Central memory CD4-positive, alpha-beta T cell (primary cell): ENCODE measurements at places on chromosomes 4 and X.

DNA sequence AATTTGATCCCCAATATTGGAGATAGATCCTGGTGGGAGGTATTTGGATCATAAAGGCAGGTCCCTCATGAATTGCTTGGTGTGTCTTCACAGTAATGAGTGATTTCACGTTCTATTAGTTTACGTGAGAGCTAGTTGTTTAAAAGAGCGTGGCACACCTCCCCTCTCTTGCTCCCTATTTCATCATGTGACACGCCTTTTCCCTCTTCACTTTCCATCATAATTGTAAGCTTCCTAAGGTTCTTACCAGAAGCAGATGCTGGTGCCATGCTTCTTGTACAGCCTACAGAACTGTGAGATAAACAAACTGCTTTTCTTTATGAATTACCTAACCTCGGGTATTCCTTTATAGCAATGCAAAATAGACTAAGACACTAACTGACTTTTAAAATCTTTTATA is 34.0 kb upstream of the FMR1 start:
- no peak for DNase-seq

DNA sequence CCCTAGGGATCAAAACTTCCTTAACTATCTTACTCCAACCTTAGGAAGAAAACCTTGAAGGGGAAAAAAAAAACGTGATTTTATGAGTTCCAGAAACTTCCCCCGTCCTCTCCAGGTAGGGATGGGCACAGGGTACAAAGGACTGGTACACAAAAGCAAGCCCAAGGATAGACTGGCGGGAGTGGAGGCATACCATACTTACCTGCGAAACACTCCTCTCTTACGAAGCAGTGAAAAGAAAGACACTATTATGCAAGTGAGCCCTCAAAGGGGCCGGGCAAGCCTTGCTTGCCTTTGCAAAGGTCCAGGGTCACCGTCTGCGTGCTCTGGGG is 651 bp downstream of the TSPAN6 start:
- no peak for DNase-seq

GRCh38 chr4:1019729-1020470 is 8.5 kb downstream of the FGFRL1 start:
- no peak for DNase-seq

DNA sequence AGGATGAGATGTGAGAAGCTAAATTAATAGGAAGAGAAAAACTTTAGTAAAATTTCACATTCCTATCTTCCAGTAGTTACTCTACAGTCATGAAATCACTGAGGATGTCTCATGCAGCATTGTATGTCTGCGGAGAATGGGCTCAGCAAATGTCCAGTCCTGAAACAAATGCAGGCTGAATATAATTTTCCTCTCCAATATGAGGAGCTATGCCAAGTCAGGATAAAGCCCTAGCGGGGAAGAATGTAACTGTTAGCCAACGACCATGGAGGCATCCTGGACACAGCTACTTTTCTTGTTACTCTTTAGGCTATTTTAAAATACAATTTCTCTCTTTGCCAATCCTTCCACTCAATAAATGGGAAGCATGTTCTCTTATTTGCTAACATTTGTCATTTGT is 127.7 kb downstream of the PRKX start:
- no peak for DNase-seq

GRCh38 chrX:121456315-121456714 is 408.9 kb downstream of the GLUD2 start:
- no peak for DNase-seq

- no peak for DNase-seq
Measured at GRCh38 chr4:160299177-160299576, 1196.3 kb downstream of the RAPGEF2 start.

DNA sequence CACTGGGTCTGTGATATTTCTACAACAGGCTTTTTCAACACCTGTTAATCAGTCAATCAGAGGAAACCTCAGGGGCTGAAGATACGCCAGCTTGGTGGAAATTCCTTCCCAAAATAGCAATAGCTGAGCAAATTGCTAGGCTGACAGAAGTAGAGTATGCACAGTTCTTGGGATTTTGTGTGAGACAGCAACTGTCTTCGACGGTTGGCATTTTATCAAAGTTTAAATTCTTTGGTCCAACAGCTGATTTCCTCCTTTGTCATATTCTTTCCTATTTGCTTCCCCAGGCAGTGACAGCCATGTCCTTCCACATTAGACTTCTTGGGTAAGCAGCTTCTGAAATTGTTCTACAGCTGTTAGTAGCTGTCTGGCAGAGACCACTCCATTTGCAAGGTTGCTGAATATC is 8.0 kb upstream of the PALLD start:
- no peak for DNase-seq

GRCh38 chr4:183830438-183830985 is 74.6 kb upstream of the STOX2 start:
- DNase-seq, result no peak

GRCh38 chrX:71493111-71493613 is 39.7 kb upstream of the OGT start:
- DNase-seq, result no peak

DNA sequence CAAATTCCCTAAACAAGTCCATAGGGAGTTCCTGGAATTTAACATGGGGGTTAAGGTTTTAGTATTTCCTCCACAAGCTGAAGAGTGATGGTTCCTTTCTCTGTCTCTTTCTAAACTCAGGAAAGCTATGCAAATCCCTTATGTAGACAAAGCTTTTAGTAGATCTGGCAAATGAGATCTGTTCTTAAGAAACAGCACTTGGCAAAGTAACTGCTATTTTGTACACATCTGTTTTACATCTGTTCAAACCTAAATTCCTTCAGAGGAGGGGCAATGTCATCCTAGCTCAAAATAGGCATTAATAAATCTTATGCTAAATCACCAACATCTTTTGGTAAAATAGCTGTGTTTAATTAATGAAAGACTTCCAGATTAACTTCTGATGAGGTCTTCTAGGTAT is 137.8 kb upstream of the TBC1D9 start:
- no peak for DNase-seq

DNA sequence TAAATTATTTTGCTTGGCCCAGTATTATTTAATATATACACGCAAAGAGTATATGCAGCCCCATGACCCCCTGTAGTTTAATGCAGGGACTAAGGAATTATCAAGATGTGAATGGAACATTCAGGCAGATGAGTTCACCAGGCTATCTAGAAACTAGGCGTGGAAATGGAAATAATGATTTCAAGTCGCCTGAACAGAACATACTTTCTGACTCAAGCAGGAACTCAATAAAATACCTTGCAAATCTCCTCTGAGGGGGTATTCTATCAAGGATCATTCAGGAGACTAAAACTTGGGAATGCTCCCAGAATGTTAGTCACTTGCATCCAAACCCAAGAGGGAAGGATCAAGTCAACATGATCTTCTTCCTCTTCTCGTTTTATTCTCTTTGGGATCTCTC is 59.6 kb upstream of the RASSF6 start:
- DNase-seq, result no peak

DNA sequence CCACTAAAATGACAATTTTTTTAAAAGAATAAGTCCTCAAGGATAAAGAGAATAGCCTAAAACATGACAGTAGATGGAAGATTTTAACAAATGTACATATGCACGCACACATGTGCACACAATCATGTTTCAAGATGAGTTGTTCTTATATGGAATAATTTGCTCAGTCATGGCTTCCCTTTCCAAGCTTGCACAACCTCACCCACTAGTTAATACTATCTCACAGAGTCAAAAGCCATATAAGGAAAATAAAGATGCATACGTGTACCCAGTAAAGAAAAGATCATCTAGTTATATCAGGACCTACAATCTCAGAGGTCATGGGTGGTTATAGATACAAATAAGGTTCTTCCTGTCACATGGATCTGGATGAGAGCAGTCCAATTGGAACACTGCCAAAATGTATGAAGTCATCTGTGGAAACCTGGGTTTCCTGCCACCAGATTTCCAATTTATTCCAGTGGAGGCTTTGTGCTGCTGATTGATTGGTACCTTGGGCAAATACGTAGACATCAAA is 56.1 kb downstream of the FAM13A start:
- no peak for DNase-seq

- DNase-seq, result no peak
Measured at GRCh38 chr4:40046311-40046980, 10.2 kb upstream of the N4BP2 start.

DNA sequence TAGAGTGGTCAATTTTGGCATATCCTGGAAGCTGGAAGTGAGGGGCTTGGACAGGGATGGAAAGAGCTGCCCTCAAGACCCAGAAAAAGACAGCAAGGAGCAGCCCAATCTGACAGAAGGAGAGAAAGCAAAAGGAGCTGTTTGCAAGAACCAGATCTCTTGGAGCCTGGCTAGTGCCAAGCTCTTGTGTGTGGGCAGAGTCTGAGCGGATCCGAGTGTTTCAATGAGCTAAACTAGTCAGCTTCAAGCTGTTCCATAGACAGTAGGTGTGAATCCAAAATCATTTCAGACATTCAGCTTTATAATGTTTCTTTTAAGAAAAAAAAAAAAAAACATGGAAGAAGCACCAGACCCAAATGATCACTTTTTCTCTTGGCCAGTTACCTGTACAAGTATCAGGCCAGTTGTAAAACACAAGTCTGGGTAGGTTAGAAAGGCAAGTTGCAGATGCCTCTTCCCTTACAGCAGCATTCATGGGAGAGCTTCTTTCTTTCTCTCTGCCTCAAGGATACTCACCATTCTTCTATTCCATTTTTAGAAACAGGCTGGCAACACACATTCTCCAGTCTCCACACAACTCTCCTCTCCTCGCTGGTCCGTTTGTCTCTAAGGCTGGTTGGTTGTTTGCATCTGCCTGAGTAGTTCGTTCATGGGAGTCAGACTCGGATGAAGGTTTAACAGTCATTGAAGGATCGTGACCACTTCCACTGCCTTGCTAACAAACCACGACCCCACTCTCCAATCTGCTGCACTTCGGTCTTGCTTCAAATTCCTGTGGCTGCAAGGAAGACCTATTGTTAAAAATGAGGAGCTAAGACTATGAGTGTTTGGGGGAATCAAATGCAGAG is 105.2 kb upstream of the GATB start:
- DNase-seq, result no peak

GRCh38 chr4:144504883-144505282 is 141.1 kb upstream of the HHIP start:
- DNase-seq, result no peak

- DNase-seq, result no peak
Measured at GRCh38 chr4:78703079-78703478, 73.1 kb upstream of the BMP2K start.

GRCh38 chr4:133759428-133759827 is 442.2 kb downstream of the PABPC4L start:
- no peak for DNase-seq

- DNase-seq, result no peak
Measured at GRCh38 chrX:55135171-55135570, 46.4 kb downstream of the PAGE2 start.

GRCh38 chrX:154373340-154374306 is 811 bp downstream of the FLNA start:
- DNase-seq, result no peak

DNA sequence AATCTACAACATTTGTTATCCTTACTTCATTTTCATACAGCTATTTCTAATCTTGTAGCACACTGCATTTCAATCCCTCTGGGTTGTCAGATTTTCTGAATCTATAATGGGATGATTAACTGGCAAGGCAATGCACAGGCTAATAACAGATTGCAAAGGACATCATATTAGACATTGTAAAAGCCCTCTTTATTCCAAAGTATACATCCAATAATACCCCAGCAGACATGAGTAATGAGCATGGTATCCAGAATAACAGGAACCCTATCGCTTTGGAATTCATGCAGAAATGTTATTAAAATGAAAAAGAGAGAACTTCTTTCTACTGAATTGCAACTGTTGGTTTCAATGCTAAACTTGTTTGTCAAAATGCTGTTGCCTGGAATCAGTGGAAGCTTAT is 122.9 kb downstream of the C4orf33 start:
- DNase-seq, result no peak

- no peak for DNase-seq
Measured at GRCh38 chr4:149426461-149426860, 389.2 kb downstream of the IQCM start.
